ENCODE measurements at places on chromosomes 13 and 19. TPM values are rescaled to one million over a fixed set of nuclear protein-coding genes. Genes with fewer than 3 reads are reported as not detected.

The SHISA7 gene
- not detected for total RNA-seq

GRCh38 chr19:12885749-12886650, 1.0 kb downstream of the KLF1 start:
- H3K4me3 ChIP-seq, result peak overlapping the region; percentile 29
- H3K27ac ChIP-seq, result peak overlapping the region; percentile 43
- no peak for DNase-seq
- no peaks in the 10 kb centered on the region for H3K27me3 ChIP-seq
- H3K36me3 ChIP-seq, result no peaks in the 10 kb centered on the region
- no peaks in the 10 kb centered on the region for H3K4me1 ChIP-seq

- no peaks in the 10 kb centered on the region for H3K27me3 ChIP-seq
- no peak overlapping the region for H3K27ac ChIP-seq
- no peak overlapping the region for H3K4me3 ChIP-seq
- H3K4me1 ChIP-seq, result no peaks in the 10 kb centered on the region
Observed at GRCh38 chr13:108375772-108376171, 106.3 kb downstream of the TNFSF13B start.

DNA sequence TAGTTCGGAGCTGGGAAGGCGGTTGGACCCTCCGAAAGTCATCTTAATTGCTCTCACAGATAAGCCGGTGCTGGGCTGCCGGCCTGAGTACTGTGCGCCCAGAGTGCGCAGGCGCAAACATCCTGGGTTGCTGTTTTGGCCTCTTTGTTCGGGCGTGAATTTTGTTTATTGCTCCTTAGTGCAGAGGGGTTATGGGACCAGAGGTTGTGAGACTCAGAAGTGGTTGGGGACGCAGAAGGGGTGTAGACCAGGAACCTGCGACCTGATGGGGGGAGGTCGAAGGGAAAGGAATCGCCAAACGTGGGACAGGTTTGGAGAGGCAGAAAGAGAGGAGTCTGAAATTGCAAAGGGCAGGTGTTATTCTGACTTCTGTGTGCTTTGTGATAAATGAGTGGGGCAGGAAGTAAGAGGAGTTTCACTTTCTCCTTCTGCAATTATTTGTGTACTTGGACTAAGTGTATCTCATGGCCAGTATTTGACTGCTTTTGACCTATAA, 607 bp upstream of the ZNF566 start:
- H3K4me1 ChIP-seq, result no peaks in the 10 kb centered on the region
- peak overlapping the region; percentile 78 for H3K27ac ChIP-seq
- no peaks in the 10 kb centered on the region for H3K36me3 ChIP-seq
- no peak for DNase-seq

DNA sequence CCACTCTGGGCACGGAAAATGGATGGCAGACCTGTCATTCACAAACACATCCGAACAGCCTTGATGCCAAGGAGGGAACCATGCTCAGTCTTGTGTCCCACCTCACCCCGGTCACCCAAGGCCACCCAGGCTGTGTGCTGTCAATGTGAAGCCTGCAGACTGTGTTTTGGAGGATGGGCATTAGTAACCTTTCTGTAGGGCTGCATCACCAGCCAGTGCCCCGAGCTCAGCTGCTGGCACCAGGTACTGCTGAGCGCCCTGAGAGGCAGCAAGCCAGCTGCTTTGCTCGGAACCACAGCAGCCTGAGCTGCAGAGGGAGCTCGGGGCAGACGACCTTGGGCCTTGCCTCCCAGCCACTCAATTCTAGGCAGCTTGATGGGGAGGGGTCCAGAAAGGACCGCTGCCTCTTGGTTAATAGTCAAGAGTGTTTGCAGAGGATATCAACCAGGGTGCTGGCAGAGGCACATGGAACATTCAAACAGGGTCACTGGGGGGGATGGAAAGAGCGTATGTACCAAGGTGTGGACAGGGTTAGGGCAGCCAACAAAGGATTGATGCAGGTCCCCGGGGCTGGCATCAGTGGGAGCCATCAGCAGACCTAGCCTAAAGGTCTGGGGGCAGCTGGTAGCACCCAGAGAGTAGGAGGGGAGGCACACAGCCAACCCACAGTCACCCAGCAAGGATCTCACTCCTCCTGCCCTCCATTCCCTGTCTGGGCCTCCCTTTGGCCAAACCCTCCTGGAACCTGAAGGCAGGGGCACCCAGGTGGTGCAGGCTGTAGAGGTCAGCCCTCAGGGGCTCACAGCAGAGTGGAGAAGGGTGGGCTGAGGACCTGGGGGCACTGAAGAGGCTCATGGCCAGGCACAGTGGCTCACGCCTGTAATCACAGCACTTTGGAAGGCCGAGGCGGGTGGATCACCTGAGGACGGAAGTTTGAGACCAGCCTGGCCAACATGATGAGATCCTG, 8.1 kb downstream of the VSTM2B start:
- H3K27me3 ChIP-seq, result peaks cover 7% of the 10 kb centered on the region
- H3K4me3 ChIP-seq, result no peak overlapping the region
- no peak for DNase-seq
- H3K36me3 ChIP-seq, result no peaks in the 10 kb centered on the region
- no peaks in the 10 kb centered on the region for H3K4me1 ChIP-seq

DNA sequence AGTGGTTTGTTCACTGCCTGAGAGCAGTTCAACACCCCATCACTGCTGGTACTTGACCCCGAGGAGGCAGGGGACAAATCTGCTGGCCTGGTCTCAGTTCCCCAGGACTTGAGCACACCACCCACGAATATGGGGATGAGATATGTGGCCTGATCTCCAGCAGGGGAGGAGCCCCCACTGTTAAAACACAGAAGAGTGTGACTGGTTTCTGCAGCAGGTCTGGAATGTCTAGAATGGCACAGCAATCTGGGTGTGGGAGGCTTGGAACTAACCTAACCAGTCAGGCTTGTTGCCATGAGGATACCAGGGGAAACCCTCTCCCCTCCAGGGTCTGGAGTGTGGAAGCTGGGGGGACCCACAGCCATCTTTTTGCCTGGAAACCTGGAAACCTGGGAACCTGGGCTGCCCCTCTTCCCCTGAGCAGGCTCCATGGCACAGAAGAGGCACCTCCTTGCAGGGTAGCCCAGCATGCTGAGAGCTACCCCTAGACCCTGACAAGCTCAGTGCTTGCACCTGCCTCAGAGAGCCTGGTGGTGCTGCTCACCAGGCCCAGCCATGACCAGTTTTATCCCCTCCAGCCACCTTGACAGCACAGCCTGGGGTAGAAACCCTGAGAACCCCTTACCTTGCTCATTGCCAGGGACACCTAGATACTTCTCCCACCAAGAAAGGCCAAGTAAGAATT, 273.8 kb downstream of the LIG4 start:
- H3K4me3 ChIP-seq, result no peak overlapping the region
- no peaks in the 10 kb centered on the region for H3K36me3 ChIP-seq
- no peaks in the 10 kb centered on the region for H3K27me3 ChIP-seq
- H3K4me1 ChIP-seq, result no peaks in the 10 kb centered on the region
- no peak overlapping the region for H3K27ac ChIP-seq

GRCh38 chr19:3071768-3072167, 9.5 kb upstream of the TLE5 start:
- H3K36me3 ChIP-seq, result no peaks in the 10 kb centered on the region
- H3K27ac ChIP-seq, result no peak overlapping the region
- H3K4me1 ChIP-seq, result no peaks in the 10 kb centered on the region
- no peaks in the 10 kb centered on the region for H3K27me3 ChIP-seq
- no peak for DNase-seq

The OR7D2 gene
- not detected for total RNA-seq

All from pancreas (tissue), 10 donors.